CD4-positive, alpha-beta T cell treated with Interleukin-15 for 4 hours (primary cell): ENCODE measurements at places on chromosomes 12 and 14.

- DNase-seq, result no peak
Observed at GRCh38 chr12:51891843-51892242, 3.9 kb downstream of the ANKRD33 start.

- DNase-seq, result no peak
Observed at GRCh38 chr12:26205298-26205697, 9.9 kb downstream of the SSPN start.

DNA sequence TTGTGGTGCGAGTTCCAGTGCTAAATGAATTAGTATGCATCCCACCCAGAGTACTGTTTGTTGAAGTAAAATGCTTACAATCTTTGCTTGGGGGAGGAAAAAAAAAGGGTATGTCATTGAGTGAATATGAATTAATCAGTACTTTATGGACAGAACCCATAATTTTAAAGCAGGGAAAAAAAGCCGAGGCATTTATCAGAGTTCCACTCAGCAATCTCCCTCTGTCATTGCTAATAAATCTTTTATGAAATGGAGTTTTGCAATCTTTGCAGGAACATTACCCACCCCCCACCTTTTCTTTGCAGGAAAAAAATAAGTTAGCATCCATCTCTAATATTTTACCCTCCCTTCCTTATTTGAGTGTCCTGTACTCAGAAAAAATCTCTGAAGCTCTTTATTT, 127.9 kb upstream of the TMPO start:
- DNase-seq, result no peak

- DNase-seq, result no peak
Observed at GRCh38 chr12:27999970-28000369, 27.4 kb upstream of the PTHLH start.
